ENCODE measurements at places on chromosomes 3 and 15. TPM values are rescaled to one million over a fixed set of nuclear protein-coding genes. Genes with fewer than 3 reads are reported as not detected.

The CTXN2 gene
- not detected for total RNA-seq

The GRK7 gene
- total RNA-seq: not detected

The MYL3 gene
- 1.4 TPM for total RNA-seq

The MYRIP gene
- 0.54 TPM for total RNA-seq

Data from cardiac atrium fibroblast (primary cell).